AML-193 (cell line): ENCODE measurements at places on chromosomes 12 and 14.

DNA sequence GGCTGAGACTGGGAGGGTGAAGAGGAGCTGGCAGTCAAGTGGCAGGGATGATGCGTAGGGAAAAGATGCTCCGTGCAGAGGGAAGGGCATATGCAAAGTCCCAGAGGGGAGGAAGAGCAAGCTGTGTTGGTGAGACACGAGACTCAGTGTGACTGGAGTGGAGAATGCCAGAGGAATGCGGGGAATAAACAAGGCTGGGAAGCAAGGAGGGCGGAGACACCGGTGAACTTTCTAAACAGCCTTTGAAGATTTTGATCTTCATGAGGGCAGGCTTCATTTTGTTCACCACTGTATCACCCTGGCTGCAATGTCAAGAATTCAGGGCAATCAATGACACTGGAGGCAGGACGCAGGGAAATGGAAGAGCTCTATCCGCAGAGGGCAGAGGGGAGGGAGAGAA, 535.8 kb downstream of the FUT8 start:
- DNase-seq = no peak

- DNase-seq = no peak
Measured at GRCh38 chr14:93059917-93060545, 55.7 kb downstream of the ITPK1 start.

DNA sequence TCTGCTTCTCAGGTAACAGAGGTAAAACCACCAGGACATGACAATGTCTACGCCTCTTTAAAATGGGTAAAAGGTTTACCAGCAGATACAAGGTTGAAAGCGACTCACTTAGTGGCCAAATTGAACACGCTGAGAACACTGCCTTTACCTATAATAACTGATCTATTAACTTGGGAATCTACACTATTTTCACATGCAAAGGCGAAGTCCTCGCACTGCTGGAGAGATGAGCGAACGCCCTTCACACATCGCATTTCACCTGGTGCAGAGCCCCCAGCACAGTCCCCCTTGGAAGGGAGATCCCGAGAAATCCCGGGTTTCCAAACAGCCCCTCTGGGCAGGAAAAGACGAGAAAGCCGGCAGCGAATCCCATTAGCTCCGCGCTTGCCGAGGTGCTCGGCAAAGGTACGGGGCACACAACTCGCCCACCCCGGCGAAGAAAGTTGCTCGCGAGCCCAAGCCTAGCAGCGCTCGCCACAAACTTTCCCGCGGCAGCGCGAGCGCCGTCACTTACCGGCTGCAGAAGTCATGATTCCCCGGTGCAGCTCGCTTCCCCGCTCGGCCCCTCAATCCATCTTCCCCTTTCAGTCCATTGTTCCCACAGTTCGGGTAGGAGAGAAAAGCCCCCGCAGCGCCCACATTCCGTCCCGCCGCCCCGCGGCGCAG, 423 bp downstream of the FGD6 start:
- no peak for DNase-seq

DNA sequence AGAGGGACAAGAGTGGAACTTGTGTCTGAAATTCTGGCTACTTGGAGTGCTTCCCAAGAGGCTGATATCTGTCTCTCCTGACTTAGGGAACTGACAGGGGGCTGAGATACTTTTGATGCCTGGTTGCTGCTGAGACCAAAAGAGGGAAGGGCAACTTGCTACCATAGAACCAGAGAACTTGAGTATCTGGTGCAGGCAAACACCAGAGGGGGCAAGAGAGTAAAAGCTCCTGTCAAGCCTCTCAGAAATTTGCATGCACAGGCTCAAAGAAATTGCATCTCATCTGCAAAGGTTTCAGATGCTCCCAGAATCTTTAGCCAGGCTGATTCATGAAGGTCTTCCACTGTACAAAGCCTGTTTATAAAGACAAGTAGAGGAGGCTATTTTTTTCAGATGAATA, 391.3 kb upstream of the FOXG1 start:
- peak; percentile 48 for DNase-seq

DNA sequence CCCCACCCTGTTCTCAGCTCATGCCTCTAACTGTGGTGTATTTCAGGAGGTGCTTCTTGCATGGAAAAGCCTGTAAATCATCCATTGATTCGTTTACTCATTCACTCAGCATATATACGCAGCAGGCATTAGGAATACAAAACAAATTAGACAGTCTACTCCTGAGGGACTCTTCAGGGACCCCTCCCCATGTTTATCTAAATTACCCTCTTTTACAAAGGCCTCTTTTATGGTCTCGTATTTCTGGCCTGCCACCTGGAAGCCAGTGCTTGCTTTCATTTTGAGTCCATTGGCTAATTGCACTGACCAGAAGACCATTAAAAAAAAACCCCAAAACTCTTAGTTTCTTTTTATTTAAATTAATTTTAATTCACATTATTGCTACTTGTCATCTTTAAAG, 134.4 kb downstream of the DACT1 start:
- DNase-seq = no peak

DNA sequence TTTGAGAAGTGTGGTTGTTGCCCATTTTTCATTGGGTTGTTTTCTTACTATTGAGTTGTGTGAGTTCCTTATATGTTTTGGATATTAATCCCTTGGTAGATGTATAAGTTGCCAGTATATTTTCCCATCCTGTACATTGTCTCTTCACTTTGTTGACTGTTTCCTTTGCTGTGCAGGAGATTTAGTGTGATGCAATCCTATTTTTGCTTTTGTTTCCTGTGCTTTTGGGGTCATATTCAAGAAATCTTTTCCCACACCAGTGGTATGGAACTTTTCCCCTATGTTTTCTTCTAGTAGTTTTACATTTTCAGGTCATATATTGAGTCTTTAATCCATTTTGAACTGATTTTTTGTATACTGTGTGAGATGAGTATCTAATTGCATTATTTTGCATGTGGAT, 92.8 kb downstream of the PTHLH start:
- no peak for DNase-seq

GRCh38 chr12:131803961-131804521, 24.2 kb upstream of the MMP17 start:
- no peak for DNase-seq

GRCh38 chr12:53738406-53739213, 11.4 kb upstream of the CALCOCO1 start:
- no peak for DNase-seq

GRCh38 chr12:73110816-73111215, 838.6 kb downstream of the TRHDE start:
- no peak for DNase-seq

DNA sequence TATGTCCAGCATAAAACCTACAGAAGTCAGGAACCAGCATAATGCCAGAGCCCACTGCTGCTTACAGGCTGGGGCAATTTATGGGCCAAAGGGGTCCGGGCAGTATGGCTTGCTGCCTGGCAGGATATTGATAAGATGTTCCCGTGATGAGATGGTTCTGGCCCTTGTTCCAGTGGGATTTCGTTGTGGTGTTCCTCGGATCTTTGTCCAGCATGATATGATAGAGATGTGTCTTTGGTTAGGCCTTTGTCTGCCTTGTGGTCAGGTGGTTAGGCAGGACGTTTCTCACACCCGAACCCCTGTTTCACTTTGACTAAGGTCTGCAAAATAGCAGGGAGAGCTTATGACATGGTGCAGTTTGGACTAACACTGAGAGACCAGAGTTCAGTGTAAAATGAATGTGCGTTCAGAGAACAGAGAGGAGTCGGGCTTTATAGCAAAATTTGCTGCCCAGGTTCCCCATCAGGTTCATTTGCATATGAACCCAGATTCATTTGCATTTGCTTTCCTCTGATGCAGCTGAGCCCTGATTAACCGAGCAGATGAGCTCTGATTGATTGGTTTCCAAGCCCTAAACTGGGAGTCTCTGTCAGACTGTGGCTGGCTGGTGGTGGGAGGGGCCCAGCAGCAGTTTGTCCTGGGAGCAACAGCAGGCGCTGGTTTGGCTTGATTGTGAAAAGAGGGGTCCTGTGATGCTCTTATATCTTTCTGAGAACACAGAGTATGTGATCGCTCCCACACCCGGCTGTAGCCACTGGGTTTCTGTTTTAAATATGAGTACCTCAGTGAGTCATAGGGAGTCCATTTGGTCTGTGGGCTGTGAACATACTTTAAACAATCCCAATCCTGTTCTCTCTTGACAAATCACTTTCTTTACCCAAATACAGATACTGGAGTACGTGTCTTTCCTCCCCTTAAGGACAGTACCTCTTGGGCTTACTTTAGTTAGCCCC, 156.3 kb upstream of the PZP start:
- DNase-seq = no peak

DNA sequence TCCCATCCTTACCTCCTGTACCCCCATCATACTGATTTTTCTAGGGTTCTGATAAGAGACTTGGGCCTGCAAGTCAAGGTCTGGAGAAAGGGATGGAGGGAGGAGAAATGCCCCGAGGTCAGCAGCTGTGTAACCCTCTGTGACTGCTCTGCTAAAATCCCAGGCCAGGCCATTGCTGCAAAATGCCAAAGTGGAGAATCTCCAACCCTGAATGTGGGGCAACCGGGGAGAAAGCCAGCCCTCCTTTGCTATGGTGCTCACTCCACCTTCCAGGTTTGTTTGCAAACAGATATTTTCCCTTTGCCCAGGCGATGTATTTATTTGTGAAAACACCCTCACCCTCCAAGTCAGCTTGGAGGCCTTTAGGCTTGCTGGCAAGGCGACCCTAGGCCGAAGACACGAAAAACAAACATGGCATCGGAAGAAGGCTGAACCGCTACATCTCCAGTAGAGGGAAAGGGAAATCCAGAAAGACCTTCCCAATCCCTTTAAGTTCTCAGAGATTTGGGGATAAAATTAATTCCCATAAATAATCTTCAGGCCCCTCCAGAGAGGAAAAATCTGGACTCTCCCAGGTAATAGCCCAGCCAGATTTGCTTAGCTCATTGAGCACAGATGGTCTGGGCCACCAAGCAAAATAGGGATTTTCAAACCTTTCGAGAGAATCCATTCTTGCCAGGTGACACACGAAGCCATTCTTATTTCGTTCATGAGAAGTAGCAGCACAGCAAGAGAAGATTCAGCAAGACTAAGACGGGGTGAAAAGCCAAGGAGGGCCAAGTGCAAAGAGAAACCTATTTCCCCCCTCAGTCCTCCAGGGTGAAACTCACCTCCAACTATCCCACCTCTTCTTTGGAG, 1.3 kb upstream of the TBX5 start:
- no peak for DNase-seq

- no peak for DNase-seq
Measured at GRCh38 chr12:110365489-110366320, 37.8 kb downstream of the ANAPC7 start.

- DNase-seq = no peak
Measured at GRCh38 chr12:11767029-11767724, 117.7 kb downstream of the ETV6 start.

DNA sequence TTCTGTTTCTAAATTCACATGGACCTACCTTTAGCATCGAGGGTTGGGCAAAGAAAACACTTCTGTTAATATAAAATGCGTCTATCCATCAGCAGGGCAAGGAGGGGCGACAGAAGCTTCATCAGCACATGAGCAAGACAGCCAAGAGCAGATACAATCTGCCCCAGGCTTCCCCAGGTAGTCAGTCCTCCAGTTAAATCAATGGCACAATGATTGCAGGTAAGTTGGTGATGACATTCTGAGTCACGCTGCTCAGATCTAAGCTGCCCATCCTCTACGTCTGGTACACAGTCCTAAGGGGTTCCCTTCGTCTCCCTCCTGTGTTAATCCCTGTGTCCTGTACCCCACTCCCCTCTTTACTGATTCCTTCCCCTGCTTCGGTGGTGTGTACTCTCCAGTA, 38.8 kb downstream of the MAP3K9 start:
- no peak for DNase-seq
